Aorta (tissue), 5 donors: ENCODE measurements at places on chromosomes 1 and 21. TPM values are rescaled to one million over a fixed set of nuclear protein-coding genes. Genes with fewer than 3 reads are reported as not detected.

GRCh38 chr21:46634427-46634826 lies 1.0 kb upstream of the PRMT2 start:
- H3K4me1 ChIP-seq: no peaks in the 10 kb centered on the region
- H3K27me3 ChIP-seq: no peaks in the 10 kb centered on the region
- H3K4me3 ChIP-seq: no peak overlapping the region
- peak overlapping the region; percentile 47 for H3K27ac ChIP-seq

DNA sequence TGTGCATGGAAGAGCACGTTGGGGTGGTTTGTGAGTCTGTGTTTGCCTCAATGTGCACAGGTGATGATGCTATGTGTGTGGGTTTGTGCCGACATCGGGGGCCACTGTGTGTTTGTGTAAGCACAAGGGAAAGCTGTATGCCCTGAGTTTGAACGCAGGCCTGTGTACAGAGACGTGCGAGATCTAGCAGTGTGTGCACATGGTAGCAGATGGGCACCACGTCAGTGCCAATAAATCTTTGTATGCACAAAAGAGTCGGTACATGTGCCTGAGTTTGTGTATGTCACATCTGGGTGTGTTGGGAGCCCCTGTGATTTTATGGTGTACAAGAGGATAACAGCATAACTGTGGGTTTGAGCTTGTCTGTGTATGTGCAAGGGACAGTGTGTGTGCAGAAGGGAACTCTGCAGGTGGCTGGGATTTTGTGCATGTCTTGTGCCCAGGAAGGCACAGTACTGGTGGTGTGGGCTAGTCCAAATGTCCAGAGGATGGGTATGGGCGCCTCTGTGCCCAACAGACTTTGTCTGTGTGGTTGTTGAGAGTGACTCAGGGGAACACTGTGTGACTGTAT lies 32.0 kb upstream of the WASF2 start:
- no peak overlapping the region for H3K4me3 ChIP-seq
- H3K4me1 ChIP-seq: no peaks in the 10 kb centered on the region
- no peak for DNase-seq
- H3K27me3 ChIP-seq: no peaks in the 10 kb centered on the region

IL19 gene
- not detected for total RNA-seq

DNA sequence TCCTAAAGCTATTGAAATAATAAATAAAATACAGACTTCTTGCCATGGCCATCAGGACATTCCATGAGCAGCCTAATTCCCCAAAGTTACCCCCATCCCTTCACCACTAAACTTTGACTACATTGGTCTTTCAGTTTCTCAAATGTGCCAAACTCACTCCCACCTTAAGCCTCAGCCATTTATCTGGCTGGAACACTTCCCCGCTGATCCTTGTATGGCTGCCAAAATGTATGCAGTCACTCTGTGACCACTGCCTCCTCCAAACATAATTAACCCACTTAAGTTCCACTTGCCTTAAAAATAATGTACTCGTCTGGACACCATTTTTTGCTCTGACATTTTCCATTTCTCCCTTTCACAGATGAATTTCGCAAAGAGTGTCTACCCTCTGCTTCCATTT lies 407.4 kb downstream of the NTNG1 start:
- no peak overlapping the region for H3K27ac ChIP-seq
- no peak for DNase-seq
- no peaks in the 10 kb centered on the region for H3K36me3 ChIP-seq
- no peak overlapping the region for H3K4me3 ChIP-seq
- H3K4me1 ChIP-seq: no peaks in the 10 kb centered on the region
- H3K27me3 ChIP-seq: no peaks in the 10 kb centered on the region

- DNase-seq: no peak
- no peaks in the 10 kb centered on the region for H3K4me1 ChIP-seq
- H3K27ac ChIP-seq: no peak overlapping the region
- H3K4me3 ChIP-seq: no peak overlapping the region
- H3K27me3 ChIP-seq: no peaks in the 10 kb centered on the region
- H3K36me3 ChIP-seq: no peaks in the 10 kb centered on the region
Measured at GRCh38 chr1:205381305-205381704, 24.6 kb upstream of the KLHDC8A start.
